ENCODE measurements at places on chromosomes 12 and 14.

GRCh38 chr12:123253641-123254459, 17.8 kb downstream of the CDK2AP1 start:
- DNase-seq, result no peak

GRCh38 chr12:25970082-25970481, 11.6 kb downstream of the RASSF8 start:
- DNase-seq, result no peak

- DNase-seq, result no peak
Observed at GRCh38 chr14:104794993-104795780, at the start of gene AKT1. Gene AKT1, minus strand, starts transcription at chr14:104795748. Its CDS starts 3,105 bp downstream, at chr14:104792643.

DNA sequence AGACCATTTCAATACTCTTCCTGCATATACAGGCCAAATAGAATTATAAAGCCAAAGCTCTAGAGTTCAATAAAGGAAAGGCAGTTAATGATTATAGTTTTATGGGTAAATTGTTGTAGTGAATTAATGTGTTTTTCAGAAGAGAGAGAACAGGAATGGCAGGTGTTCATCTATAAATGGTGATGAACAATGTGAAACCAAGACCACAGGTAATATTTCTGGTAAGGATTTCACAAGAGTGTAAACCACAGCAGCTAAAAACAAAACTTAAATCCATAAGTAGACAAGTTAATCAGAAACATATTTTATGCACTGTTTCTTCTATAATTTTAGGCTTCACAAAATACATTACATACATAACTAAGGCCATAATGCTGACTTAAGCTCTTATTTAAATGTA, 204.4 kb downstream of the SYT1 start:
- no peak for DNase-seq

GRCh38 chr12:50533203-50533584, 28.4 kb downstream of the DIP2B start:
- no peak for DNase-seq

DNA sequence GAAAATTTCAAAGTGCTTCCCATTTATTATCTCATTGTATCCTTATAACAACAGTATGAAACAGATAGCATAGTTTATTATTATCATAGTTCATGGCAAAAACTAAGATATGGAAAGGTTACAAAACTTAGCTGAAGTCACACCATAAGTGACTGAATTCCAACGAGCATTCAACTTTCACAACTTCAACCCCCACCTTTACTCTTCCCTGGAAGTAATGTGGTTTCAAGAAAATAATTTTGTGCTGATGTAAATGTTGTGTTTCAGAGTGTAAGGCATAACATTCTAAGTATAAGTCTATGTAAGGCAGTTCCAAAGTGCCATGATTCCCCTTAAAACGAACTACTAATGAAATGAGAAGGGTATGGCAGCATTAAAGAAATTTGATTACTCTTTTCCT, 454.5 kb downstream of the BCAT1 start:
- no peak for DNase-seq

DNA sequence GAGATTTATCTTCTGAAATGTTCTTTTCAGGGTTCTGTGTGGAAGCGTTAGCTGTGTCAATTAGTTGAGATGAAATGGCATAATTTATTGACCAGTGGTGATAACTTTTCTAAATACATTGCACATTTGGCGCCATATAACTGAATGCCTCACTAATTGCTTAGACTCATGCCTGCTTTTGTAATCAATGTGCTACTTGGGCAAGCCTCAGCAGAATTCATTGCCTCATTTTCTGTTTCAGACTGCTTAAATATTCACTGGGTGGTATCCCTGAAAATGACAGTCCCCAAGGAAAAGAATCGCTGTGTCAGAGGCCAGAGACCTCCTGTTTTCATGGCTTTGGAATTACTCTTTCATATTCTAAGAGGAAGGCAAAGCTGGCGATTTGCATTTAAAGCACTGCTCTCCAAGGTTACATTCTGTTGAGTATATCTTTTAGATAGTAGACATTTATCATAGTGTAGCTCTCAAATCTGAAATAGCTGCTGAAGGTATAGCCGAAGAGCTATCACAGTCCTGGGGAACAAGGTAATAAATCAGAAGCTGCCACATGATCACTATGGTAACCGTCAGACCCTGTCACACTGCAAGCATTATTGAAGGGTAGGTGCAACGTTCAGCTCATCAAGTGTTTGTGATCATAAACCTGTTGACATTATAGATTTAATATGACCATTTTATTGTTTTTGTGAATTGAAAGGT, 297.3 kb upstream of the E2F7 start:
- DNase-seq, result no peak

- no peak for DNase-seq
Observed at GRCh38 chr12:106490264-106490663, 92.5 kb upstream of the RFX4 start.

- DNase-seq, result no peak
Observed at GRCh38 chr12:10119066-10119465, 10.9 kb downstream of the CLEC7A start.

DNA sequence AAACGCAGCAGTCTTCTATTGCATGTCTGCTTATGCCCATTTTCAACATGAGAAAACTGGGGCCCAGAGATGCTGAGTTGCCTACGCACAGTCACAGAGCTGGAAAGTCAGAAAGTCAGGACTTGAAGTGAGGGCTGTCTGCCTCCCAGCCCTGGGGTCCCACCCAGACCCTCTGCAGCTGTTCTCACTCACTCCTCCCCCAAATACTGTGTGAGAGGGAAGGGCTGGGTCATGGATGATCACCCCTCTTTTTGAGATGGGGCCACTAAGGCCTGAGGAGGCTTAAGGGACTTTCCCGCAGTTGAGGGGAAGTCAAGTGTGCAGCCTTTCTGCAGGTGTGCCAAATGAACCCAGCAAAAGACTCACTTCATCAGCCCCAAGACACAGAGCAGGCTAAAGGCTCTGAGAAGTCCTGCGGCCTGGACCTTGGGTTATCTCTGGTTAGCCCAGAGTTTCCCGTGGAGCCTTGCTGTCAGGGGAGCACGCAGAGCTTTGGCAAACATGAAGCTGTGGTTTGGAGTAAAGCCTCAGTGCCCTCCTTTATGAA, 18.7 kb downstream of the DTX1 start:
- DNase-seq, result no peak

- no peak for DNase-seq
Observed at GRCh38 chr14:96160913-96161310, 43.7 kb upstream of the BDKRB2 start.
